ENCODE measurements at places on chromosomes 7 and 10.

- DNase-seq: no peak
These were observed 29.5 kb downstream of the ZNF775 start for GRCh38 chr7:150408393-150409299.

- no peak for DNase-seq
These were observed 99.9 kb downstream of the PRLHR start for GRCh38 chr10:118495499-118495898.

- DNase-seq: no peak
These were observed 40.3 kb downstream of the DOCK1 start for GRCh38 chr10:126945351-126946030.

DNA sequence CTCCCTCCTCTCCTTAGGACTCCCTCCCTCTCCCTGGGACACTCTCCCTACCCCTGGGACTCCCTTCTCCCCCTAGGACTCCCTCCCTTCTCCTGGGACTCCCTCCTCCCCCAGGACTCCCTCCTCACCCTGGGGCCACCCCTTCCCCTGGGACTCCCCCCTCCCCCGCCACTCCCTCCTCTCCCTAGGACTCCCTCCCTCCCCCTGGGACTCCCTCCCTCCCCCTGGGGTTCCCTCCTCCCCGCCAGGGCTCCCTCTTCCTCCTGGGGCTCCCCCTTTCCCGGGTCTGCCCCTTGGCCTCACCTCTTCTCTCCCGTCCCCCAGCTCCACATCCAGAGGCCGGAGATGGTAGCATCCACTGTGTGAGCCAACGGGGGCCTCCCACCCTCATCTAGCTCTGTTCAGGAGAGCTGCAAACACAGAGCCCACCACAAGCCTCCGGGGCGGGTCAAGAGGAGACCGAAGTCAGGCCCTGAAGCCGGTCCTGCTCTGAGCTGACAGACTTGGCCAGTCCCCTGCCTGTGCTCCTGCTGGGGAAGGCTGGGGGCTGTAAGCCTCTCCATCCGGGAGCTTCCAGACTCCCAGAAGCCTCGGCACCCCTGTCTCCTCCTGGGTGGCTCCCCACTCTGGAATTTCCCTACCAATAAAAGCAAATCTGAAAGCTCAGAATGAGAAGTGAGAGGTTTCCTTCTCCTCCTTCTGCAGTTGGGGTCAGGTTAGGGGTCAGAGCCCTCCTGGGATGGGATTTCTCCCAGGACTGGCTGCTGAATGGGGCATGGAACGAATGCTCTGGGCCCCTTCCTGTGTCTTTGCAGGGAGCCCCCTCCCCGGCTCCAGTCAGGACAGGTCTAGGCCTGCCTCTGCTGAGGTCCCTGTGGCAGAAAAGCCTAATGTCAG, 1.4 kb upstream of the MUC17 start:
- no peak for DNase-seq
